Tracheal epithelial cell (primary cell): ENCODE measurements at places on chromosomes 12 and 14. TPM values are rescaled to one million over a fixed set of nuclear protein-coding genes. Genes with fewer than 3 reads are reported as not detected.

The LMNTD1 gene
- total RNA-seq: not detected in 2 replicates

The TAS2R9 gene
- not detected in 2 replicates for total RNA-seq

The GOLT1B gene
- 39.9 and 51.6 TPM in 2 replicates for total RNA-seq

The THAP2 gene
- 3.4 and 4.0 TPM in 2 replicates for total RNA-seq

The ANO2 gene
- total RNA-seq: 0.85 TPM in 1 of 2 replicates, not detected in the other

The SLC39A2 gene
- 0.48 TPM in 1 of 2 replicates, not detected in the other for total RNA-seq

The C1S gene
- 1.1 and 11.6 TPM in 2 replicates for total RNA-seq

The SLC5A8 gene
- not detected in 2 replicates for total RNA-seq

The OGFOD2 gene
- 7.0 and 8.5 TPM in 2 replicates for total RNA-seq

The LUM gene
- 0.21 and 6.5 TPM in 2 replicates for total RNA-seq

The MYO1H gene
- not detected in 2 replicates for total RNA-seq

The ABCC9 gene
- total RNA-seq: 0.24 and 0.64 TPM in 2 replicates

The KRT83 gene
- total RNA-seq: under 0.01 and 0.21 TPM in 2 replicates

The NELL2 gene
- under 0.01 TPM in 1 of 2 replicates, not detected in the other for total RNA-seq

The CEBPE gene
- not detected in 2 replicates for total RNA-seq

The GLT1D1 gene
- not detected in 2 replicates for total RNA-seq

The ATP2A2 gene
- 127 and 141 TPM in 2 replicates for total RNA-seq

The ZBTB42 gene
- 10.4 and 10.8 TPM in 2 replicates for total RNA-seq

The TAS2R19 gene
- 0.43 and 1.2 TPM in 2 replicates for total RNA-seq

The PAPLN gene
- total RNA-seq: 5.5 and 11.8 TPM in 2 replicates

The BATF gene
- total RNA-seq: 0.24 and 10.0 TPM in 2 replicates

The BIN2 gene
- total RNA-seq: not detected in 2 replicates

The OAS3 gene
- total RNA-seq: 7.2 and 11.1 TPM in 2 replicates

The GPD1 gene
- 1.2 TPM in 1 of 2 replicates, not detected in the other for total RNA-seq

The IKZF4 gene
- 0.24 TPM in 1 of 2 replicates, not detected in the other for total RNA-seq

The SSPN gene
- total RNA-seq: 1.5 and 3.4 TPM in 2 replicates

The RECQL gene
- total RNA-seq: 26.6 and 68.7 TPM in 2 replicates

The BMP4 gene
- total RNA-seq: 0.48 and 2.3 TPM in 2 replicates

The PARPBP gene
- total RNA-seq: 2.6 and 3.9 TPM in 2 replicates

The E2F7 gene
- total RNA-seq: 2.6 and 7.0 TPM in 2 replicates

The PLCZ1 gene
- not detected in 2 replicates for total RNA-seq

The CLEC1B gene
- not detected in 2 replicates for total RNA-seq

The ZCCHC8 gene
- total RNA-seq: 14.0 and 14.5 TPM in 2 replicates

The CCDC77 gene
- 1.3 and 3.4 TPM in 2 replicates for total RNA-seq

The TAS2R7 gene
- not detected in 2 replicates for total RNA-seq

The RNFT2 gene
- total RNA-seq: under 0.01 and 0.72 TPM in 2 replicates

The CLEC6A gene
- not detected in 2 replicates for total RNA-seq

The SMIM41 gene
- not detected in 2 replicates for total RNA-seq

The INHBE gene
- 0.96 and 1.3 TPM in 2 replicates for total RNA-seq

The SERPINA12 gene
- not detected in 2 replicates for total RNA-seq

The DNM1L gene
- total RNA-seq: 56.6 and 69.9 TPM in 2 replicates

The GNB3 gene
- 0.24 TPM in 1 of 2 replicates, not detected in the other for total RNA-seq

The SLC35F4 gene
- total RNA-seq: 0.24 TPM in 1 of 2 replicates, not detected in the other

The ZNF641 gene
- total RNA-seq: 4.7 and 11.8 TPM in 2 replicates

The KANSL2 gene
- total RNA-seq: 35.9 and 67.6 TPM in 2 replicates

The IL23A gene
- 16.6 TPM in 1 of 2 replicates, not detected in the other for total RNA-seq

The CAMKK2 gene
- 17.1 and 19.5 TPM in 2 replicates for total RNA-seq

The STON2 gene
- 86.3 and 89.4 TPM in 2 replicates for total RNA-seq

The CATSPERB gene
- 0.64 and 1.2 TPM in 2 replicates for total RNA-seq

The DAO gene
- total RNA-seq: not detected in 2 replicates

The NYNRIN gene
- 7.0 and 8.4 TPM in 2 replicates for total RNA-seq

The BHLHE41 gene
- under 0.01 and 0.72 TPM in 2 replicates for total RNA-seq

The ANAPC7 gene
- 36.0 and 41.0 TPM in 2 replicates for total RNA-seq

The RTL1 gene
- total RNA-seq: not detected in 2 replicates

The C12orf42 gene
- total RNA-seq: not detected in 2 replicates
